ENCODE measurements at places on chromosomes 3 and 15.

- no peak for DNase-seq
Measured at GRCh38 chr3:76715426-76715825, 324.5 kb upstream of the ROBO2 start.

DNA sequence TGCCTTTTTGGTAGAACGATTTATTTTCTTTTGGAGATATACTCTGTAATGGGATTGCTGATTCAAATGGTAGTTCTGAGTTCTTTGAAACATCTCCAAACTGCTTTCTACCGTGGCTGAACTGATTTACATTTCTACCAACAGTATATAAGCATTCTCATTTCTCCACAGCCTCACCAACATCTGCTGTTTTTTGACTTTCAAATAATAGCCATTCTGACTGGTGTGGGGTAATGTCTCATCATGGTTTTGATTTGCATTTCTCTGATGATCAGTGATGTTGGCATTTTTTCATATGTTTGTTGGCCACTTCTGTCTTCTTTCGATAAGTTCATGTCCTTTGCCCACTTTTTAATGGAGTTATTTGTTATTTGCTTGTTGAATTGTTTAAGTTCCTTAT, 154.0 kb downstream of the ABHD5 start:
- no peak for DNase-seq

DNA sequence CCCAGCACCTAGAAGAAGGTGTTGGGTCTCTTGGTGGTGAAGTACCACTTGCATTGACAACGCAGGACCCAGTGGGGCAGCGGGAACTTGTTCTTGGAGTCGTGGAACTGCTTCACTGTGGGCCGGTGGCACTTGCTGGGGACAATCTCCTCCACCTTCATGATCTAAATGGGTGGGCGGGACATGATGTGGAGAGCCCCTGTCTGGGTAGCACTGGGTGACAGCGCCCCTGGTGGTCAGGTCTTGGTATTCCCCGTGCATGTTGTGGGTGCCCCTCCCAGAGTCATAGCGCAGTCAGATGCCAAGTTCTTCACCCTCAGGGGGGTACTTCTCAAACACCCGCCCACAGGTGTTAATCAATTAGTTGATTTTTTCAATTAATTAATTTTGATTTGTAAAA, 60.2 kb downstream of the AGBL1 start:
- peak; percentile 8 for DNase-seq

DNA sequence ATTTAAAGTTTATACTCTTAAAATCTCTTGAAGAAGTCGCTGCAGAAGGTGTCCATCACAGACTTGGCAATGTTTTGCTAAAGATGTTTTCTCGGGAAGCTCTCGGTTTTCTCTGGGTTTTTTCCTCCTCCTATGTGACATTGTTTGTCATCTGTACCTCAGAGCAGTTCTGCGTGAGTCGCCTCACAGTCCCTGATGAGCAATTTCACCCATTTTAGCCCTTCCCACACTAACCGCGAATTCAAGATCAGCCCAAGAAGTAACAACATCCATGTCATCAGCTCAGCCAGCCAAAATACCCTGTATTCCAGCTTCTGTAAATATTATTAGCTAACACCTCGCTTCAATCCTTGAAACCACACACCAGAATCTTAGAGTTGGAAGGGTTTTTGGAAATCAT, 224.3 kb upstream of the SETMAR start:
- no peak for DNase-seq

DNA sequence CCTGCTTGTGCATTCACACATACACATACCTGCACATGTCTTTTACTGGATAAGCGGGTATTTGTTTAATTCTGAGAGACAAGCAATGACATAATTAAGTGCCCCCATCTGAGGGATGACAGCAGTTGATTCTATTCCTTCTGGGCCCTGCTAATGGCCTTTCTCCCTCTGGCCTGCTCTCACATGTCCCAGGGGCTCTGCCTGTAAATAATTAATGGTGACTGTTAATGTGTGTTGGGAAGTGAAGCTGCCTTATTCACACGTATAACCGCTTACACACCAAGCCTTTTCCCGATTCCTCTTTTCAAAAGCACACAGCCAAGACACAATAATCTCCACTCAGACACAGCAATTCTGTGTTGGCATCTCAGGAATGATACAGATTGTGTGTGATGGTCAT, 47.8 kb downstream of the LRRK1 start:
- DNase-seq: no peak

DNA sequence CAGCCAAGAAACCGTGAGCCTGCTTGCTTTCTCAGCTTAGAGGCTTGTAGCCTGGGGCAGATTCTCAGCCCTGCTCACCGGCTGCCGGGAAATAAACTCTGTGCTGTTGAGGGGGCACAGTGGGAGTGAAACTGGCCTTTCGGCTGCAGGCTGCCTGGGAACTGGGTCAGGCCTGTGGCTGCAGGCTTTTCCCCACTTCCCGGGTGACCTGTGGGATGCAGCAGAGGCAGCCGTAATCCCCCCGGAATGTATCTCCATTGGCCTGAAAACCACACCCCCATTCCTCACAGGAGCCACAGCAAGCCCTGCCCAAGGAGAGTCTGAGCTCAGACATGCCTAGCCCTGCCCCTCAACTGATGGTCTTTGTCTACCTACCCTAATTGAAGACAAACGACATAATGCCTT, 110.9 kb downstream of the STXBP5L start:
- DNase-seq: no peak

DNA sequence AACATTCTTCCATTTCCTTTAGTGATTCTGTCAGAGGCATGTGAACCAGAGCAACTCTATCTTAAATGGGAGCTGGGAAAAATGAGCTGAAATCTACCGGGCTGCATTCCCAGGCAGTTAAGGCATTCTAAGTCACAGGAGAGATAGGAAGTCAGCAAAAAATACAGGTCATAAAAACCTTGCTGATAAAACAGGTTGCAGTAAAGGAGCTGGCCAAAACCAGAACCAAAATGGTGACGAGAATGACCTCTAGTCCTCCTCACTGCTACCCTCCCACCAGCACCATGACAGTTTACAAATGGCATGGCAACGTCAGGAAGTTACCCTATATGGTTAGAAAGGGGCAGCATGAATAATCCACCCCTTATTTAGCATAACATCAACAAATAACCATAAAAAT, 66.4 kb downstream of the B3GALNT1 start:
- no peak for DNase-seq

DNA sequence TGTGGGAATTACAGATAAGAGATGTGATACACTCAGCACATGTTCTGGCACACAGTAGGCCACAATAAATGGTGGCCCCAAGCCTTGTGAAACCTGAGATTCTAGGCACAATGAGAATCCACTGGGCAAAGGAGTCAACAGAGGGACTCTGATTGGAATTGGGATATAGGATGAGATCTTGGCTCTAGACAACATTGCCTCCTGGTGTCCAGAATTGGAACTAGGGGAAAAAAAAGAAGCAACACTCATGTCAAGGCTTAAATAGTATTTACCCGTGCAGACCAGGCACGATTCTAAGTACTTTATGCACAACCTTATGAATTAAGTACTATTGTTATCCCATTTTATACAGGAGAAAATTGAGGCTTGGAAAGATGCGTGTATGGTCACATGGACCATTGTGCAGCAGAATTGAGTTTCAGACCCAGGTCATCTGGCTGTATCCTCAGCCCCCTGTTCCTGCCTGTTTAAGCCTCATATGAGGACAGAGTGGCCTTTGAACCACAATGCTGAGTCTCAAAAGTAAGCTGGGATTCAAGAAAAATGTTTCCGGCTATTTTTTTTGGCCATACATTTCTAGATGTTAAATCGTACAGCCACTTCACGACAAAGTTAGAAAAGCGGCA, 124.8 kb downstream of the SV2B start:
- DNase-seq: no peak
